ENCODE measurements at places on chromosomes 3 and 15.

DNA sequence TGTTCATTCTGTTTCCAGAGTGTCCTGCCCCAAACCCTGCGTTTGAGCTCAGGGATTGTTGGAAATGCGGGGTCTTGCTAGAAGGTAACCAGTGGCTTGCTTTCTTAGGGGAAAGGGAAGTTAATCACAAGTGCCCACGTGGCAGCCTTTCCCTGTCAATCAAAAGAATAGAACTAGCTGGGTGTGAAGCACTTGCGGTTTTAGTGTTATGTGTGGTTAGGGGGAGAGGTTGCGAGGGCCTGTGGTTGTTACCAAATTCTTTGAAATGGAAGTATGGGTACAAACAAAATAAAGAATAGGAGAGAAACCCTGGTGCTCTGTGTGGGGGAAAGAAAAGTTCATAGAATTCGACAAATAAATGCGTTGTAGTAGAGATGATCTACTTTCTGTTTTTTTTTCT lies 67.6 kb downstream of the FNDC3B start:
- DNase-seq, result no peak

GRCh38 chr3:71066849-71067261 lies 516.7 kb downstream of the FOXP1 start:
- DNase-seq, result no peak

GRCh38 chr3:171125010-171125409 lies 98.5 kb upstream of the SLC2A2 start:
- no peak for DNase-seq

DNA sequence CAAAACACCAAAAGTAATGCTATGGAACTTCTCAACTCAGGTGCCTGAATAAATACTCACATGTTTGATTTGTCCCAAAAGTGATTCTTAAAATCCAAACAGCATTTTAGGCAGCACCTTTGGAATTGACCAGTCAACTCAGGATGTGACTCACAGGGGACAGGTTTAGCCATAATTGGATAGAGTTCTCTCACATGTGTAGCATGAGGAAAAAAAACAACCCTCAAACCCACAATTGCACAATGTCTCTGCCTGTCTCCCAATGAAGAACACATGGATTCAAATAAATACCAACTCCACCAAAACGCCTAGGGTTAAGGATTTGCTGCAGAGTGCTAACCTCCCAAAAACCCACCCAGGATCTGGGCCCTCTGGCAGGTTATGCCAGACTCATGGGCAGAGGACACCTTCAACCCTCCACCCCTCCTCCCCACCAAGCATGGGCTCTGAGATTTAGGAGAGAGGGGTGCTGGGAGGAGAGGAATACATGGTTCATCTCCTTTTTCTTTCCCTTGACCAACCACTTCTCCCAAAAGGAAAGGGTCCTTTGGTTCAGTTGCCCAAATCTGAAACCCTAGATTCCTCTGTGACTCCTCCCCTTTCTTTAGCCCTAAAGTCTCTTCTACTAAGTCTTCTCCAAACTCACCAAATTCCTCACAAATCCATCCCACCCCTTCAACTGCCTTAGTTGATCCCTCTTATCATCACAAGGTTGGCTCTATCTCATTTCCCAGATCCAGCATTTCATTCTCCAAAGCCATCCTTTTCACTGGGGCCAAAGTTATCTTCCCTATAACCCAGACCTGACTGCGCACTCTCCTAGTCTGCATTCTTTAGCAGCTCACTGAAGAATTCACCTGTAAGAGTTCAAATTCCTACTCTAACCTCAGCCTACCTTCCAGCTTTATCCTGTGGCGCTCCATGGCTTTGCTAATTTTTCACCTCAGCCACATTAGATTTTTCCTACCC lies 7.7 kb downstream of the RYK start:
- no peak for DNase-seq

DNA sequence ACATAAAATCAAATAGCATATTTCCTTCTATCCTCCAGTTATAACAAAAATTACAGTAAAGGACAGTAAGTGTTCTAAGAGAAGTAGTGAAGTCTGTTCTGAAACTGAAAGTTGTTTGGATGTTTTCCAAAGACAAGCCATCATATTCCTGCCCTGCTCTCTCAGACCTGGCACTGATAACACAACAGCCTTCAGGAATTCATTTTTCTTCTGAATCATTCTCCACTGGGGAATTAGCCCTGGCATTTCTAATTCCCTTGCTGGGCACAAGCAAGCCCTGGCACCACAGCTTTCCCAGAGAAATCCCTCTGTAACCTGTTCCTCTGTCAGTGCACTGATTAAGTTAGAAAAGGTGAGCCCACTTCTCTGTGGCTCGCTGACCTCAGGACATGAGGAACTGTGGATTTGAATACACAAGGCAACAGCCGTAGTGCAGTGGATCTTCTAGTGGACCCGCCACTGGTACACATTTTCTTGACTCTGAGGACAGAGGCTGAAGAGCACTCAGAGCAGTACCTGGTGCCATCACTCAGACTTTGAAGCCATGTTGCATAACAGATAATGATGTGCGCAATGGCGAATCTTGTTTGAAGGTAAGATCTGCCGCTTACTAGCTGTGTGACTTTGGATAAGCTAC lies 61.6 kb downstream of the WWTR1 start:
- no peak for DNase-seq

GRCh38 chr3:112111785-112112402 lies 21.2 kb downstream of the GCSAM start:
- peak; percentile 22 for DNase-seq

- no peak for DNase-seq
Observed at GRCh38 chr15:64373360-64373759, 7.9 kb downstream of the PCLAF start.

DNA sequence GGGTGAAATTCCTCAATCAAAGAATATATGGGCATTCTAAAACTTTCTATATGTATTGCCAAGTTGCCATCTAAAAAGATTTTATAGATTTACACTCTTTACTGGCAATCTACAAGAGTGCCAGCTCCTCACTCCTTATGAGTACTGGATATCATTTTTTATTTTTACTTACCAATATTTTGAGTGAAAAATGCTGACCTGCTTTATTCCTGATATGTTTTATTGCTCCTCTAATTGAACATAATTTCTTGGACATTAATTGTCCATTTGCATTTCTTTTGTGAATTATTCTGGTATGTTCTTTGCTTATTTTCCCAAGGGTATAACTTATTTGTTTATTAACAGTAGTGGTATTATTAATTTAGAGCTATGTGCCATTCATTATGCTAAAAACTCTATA lies 96.8 kb downstream of the ECT2 start:
- no peak for DNase-seq

GRCh38 chr3:133998691-133999241 lies 31.0 kb downstream of the SLCO2A1 start:
- no peak for DNase-seq

DNA sequence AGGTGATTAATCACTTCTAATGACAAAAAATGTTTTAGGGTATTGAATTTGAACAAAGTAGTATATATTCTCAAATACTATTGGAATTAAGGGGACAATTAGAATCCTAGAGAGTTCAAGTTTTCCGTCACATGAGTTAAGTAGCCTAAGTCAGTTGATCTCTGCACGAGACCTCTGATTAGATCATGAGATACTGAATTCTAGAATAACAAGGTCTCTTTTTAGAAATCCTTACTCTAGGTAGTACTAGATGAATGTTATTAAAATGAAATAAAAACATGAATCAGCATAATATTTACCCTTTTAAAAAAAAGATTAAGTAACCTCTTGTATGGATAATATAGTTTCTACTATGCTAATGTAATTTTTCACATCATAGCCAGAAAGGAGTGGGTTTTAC lies 43.4 kb downstream of the MYO5A start:
- no peak for DNase-seq

DNA sequence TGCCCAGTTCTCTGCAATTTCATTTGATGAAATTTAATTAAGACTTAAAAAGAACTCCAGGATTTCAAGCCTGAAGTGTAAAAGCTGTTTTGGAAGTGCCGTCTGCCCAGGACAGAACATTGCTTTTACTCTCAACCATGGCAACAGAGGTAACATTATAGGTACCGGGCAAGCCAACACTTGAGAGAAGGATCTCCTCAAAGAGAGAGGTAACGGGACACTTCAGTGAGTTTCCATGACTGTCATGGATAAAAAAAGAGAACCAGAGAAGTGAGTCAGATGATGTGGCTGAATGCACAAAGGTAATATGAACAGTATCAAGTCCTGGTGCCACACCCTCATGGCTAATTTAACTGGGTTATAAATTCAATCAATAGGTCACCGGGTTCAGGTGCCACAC lies 130.2 kb upstream of the LMOD3 start:
- no peak for DNase-seq

DNA sequence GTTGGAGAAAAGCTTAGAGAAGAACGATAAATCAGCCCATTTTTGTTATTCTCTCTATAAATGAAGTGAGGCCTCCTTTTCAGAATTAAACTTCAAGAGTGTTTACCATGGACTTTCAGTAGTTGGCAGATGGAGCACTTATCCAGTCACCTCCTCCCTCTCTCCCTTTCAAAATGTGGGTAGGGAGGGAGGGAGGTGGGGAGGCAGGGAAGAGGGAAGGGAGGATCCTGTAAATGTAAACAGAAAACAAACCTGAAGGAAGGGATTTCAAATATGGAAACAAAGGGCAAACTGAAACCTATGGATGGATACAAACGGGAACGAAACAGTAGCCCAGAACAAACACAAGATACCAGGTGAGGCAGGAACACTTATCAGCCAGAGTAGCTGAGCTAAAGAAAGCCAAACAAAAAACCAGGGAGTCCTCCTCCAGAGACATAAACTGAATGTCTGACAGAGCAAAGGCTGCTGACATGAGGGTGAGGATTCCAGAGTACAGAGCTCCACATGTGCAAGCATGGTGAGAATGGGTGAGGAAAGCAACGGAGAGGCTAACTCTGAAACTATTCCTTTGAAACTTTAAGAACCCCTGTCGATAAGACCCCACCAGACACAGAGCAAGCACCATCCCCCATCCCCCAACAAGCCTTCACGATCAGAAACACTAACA lies 41.0 kb upstream of the GP5 start:
- DNase-seq, result no peak

DNA sequence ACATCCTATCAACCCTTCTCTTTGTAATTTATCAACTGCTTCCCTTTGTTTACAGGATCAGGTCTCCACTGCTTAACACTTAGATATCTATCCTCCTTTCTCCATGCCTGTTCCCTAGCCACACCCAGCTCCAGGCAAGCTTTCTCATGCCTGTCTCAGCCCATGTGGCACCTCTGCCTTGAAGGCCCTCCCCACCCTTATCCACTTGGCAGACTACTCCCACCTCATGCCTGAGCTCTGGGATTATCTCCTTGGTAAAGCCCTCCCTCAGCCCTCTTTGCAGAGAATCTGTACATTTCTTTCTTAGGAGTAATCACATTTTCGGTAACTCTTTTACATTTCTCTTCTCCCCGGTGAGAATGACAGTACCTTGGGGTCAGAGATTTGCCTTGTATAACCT lies 96.0 kb downstream of the ATP1B3 start:
- DNase-seq, result no peak
